ENCODE measurements at places on chromosomes 1 and 21.

- DNase-seq: no peak
Observed at GRCh38 chr1:234975122-234975940, 153.3 kb downstream of the TOMM20 start.

DNA sequence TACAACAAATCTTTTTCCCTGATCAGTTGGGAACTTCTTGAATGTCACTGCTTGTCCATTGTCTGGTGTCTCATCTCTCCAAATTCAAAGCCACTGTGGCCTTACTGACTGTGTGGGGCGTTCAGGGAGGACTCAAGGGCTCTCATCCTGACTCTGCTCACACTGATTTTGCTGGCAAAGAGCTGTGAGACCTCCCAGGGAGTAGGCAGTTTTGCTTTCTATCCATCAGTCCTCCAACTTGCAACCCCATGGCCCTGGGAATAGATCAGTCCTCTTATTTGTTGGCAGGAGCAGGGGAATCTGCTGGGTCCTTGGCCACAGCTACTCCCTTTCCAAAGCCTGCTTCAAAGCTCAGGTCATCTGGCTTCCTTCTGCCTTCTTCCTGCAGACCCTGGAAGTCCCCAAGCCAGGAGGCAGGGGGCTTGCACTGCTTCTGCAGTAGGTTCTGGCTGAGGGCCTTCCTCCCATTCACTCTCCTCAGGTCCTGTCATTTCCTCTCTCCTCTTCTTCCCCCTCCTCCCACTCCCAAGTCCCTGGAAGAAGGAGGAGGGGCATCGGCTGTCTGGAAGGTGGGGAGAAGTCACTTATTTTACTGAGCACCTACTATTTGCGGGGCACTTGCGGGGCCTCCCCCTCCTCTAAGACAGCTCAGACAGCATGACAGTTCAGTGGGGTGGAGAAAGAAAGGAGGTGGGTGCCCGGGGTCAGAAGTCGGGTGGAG is 876 bp upstream of the NAV1 start:
- DNase-seq: no peak

DNA sequence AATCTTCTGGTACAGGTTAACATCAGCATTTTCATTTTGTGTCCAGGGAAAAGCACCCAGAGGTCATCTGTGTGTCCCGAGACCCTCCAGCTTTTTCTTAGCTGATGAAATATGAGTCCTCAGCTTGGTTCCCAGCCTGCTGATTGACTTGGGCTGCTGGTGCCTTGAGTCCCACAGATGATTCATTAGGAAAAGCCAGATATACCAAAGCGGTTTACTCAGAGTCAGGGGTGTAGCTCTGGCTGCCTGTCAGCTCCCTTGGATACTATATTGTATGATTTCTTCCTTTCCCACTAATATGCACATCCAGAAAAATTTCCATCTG is 43.7 kb upstream of the MAB21L3 start:
- DNase-seq: no peak

- peak; percentile 75 for DNase-seq
Observed at GRCh38 chr1:11645670-11646265, 8.5 kb downstream of the FBXO2 start.

- no peak for DNase-seq
Observed at GRCh38 chr1:30250984-30251850, 472.2 kb downstream of the MATN1 start.

DNA sequence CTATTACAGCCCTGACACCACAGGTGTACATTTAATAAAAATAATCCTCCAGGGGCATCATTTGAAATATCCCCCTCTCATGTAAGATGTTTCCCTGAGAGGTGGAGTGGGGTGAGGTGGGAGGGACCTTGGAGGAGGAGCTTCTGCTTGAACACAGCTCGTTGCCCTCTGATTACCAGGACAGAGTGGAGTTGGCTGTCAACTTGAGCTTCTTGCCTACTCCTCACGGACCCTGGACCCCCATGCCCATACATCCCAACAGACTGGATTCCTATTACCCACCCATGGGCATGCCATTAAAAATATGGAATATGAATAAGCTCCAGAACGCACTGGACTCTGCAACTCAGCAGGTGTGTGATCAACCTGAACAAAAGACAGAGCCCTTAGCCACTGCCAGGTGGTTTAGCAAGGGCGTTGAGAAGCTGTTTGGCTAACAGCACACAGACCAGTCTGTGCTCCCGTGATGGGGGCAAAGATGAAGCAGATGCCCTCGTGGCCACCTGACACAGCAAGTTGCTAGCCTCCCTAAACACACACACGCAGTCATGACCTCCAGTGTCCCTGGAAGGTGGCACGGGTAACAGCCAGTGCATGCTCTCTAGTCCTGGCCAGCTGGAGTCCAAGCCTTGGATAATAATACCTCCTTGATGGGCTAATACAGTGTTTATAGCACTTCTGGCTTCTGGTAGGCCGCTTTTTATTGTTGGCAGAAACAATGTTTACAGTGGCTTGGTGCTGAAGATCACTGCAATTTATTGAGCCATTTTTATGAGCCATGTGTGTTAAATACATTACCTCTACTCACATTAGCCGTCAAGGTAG is 155.0 kb downstream of the TOMM20 start:
- DNase-seq: no peak

- DNase-seq: no peak
Observed at GRCh38 chr1:84330125-84330984, 28.8 kb downstream of the SAMD13 start.

GRCh38 chr1:29235955-29236711 is at the start of gene PTPRU:
Gene PTPRU (plus strand): TSS chr1:29236522. CDS start chr1:29236645, 123 bp downstream.
- peak; percentile 78 for DNase-seq

- no peak for DNase-seq
Observed at GRCh38 chr1:90346349-90346748, 351.4 kb downstream of the ZNF326 start.

GRCh38 chr1:3312310-3312897 is 142.1 kb upstream of the ARHGEF16 start:
- no peak for DNase-seq

GRCh38 chr1:33893147-33893830 is 29.4 kb downstream of the HMGB4 start:
- DNase-seq: no peak
